ENCODE measurements at places on chromosomes 16 and 17. TPM values are rescaled to one million over a fixed set of nuclear protein-coding genes. Genes with fewer than 3 reads are reported as not detected.

The KRTAP9-9 gene
- not detected for total RNA-seq

- peak; percentile 61 for ATAC-seq
These were observed 1.2 kb upstream of the MSLN start for GRCh38 chr16:759110-759910.

The TUBG2 gene
- total RNA-seq = 7.3 TPM

The CYGB gene
- 2.6 TPM for total RNA-seq

GRCh38 chr16:4613636-4614570 lies 785 bp downstream of the UBALD1 start:
- no peak for ATAC-seq

GRCh38 chr16:65418435-65418834 lies 296.6 kb upstream of the CDH11 start:
- no peak for ATAC-seq

The ALOX15 gene
- total RNA-seq = 0.32 TPM

The FCSK gene
- 10.0 TPM for total RNA-seq

The FOXJ1 gene
- total RNA-seq = not detected

The GAST gene
- not detected for total RNA-seq

The GDPD3 gene
- total RNA-seq = 85.3 TPM

The TBX21 gene
- total RNA-seq = not detected

- ATAC-seq = no peak
These were observed 153.1 kb upstream of the NOG start for GRCh38 chr17:56440419-56440818.

- peak; percentile 29 for ATAC-seq
These were observed 693 bp upstream of the HOXB4 start for GRCh38 chr17:48578616-48579470.

All from esophagus mucosa (tissue), 1 donor.